Right lung (tissue), 10 donors: ENCODE measurements at places on chromosomes 3 and 15. TPM values are rescaled to one million over a fixed set of nuclear protein-coding genes. Genes with fewer than 3 reads are reported as not detected.

The TNFAIP8L3 gene
- 3.0 TPM for polyA plus RNA-seq

DNA sequence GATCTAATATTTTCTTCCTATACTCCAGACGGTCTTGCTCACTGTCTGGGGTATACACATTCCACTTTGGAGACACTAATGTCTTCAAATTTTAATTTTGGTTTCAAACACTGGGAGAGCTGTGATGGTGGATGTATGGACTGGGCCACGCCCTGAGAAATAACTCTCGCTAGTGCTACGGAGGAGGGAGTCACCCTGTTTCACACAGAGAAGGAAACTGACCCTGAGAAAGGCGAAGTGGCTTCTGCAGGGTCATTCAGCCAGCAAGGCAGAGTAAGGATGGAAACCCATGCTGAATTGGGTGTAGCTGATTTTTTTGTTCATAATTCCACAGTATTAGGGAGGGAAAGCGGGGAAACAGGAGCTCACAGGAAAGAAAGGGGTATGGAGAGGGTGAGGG lies 8.6 kb upstream of the SKIC8 start:
- DNase-seq, result no peak

The GALNT15 gene
- polyA plus RNA-seq, result 0.58 TPM

DNA sequence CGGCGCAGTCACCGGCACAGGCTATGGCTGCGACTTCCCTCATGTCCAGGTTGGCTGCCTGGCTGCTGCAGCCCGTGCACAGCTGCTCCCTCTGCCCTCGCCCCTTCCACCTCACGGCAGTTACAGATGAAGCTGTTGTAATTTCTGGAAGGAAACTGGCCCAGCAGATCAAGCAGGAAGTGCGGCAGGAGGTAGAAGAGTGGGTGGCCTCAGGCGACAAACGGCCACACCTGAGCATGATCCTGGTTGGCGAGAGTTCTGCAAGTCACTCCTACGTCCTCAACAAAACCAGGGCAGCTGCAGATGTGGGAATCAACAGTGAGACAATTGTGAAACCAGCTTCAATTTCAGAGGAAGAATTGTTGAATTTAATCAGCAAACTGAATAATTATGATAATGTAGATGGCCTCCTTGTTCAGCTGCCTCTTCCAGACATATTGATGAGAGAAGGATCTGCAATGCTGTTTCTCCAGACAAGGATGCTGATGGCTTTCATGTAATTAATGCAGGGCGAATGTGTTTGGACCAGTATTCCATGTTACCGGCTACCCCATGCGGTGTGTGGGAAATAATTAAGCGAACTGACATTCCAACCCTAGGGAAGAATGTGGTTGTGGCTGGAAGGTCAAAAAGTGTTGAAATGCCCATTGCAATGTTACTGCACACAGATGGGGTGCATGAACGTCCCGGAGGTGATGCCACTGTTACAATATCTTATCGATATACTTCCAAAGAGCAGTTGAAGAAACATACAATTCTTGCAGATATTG lies 13.2 kb upstream of the GNB4 start:
- DNase-seq, result no peak

DNA sequence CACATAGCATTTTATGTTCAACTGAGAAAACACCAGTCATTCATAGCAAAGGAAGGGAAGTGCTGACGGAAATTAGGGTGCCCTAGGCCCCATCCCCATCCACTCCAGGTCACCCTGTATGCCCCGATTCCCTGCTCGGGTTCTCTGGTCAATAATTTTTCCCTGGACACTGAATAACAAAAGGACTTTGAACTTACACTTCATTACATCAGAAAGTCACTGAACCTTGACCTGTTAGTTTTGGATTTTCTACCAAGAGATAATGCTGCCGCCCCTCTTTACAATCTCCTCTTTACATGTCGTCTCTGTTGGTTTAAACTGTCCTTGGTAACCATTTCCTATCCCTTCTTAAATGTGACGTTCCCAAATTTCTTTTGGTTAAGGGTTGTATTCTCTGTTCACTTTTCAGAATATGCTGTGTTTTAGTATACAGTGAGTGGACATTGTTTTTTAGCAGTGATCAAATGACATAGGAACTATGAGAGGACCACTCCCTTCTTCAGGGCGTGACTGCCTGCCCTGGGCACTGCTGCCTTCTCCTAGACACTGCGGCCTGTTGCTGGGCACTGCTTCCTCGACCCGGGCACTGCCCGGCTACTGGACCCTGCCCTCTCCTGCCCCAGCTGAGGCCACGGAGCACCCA lies 13.6 kb upstream of the AHSG start:
- DNase-seq, result no peak
